Endothelial cell (in vitro differentiated cells): ENCODE measurements at places on chromosomes 6 and 20. TPM values are rescaled to one million over a fixed set of nuclear protein-coding genes. Genes with fewer than 3 reads are reported as not detected.

- peak overlapping the region; percentile 56 for H3K4me3 ChIP-seq
- no peak overlapping the region for H3K27ac ChIP-seq
Observed at GRCh38 chr6:160051390-160051789, 70.2 kb upstream of the SLC22A1 start.

GRCh38 chr20:40532103-40532502 is 156.9 kb downstream of the MAFB start:
- peak; percentile 15 for DNase-seq
- H3K36me3 ChIP-seq = peaks cover 5% of the 10 kb centered on the region
- H3K27ac ChIP-seq = no peak overlapping the region
- no peaks in the 10 kb centered on the region for H3K4me1 ChIP-seq
- peaks cover 3% of the 10 kb centered on the region for H3K27me3 ChIP-seq
- H3K4me3 ChIP-seq = no peak overlapping the region

DNA sequence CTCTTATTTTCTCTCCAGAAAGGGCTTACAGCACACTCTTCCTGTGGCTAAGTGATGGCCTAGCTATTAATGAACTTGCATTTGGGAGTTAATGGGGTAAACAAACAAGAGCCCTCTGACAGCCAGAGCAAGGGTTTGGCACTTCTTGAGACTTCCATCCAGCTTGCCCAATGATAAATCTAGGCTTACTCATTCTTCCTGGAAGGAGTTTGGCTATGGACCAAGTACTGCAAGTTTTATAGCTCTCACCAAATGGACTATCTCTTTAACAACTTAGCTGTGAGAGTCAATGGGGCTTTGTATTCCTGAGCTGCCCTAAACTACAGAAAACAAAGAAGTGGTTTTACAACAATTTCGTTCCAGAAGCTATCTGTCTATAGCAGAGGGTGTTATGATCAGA is 16.7 kb upstream of the PI3 start:
- DNase-seq = no peak
- peaks cover 4% of the 10 kb centered on the region for H3K36me3 ChIP-seq
- no peak overlapping the region for H3K4me3 ChIP-seq
- no peaks in the 10 kb centered on the region for H3K4me1 ChIP-seq
- peaks cover 1% of the 10 kb centered on the region for H3K27me3 ChIP-seq

GRCh38 chr6:133681891-133682290 is 207.0 kb upstream of the TCF21 start:
- H3K36me3 ChIP-seq = no peaks in the 10 kb centered on the region
- H3K4me3 ChIP-seq = no peak overlapping the region
- DNase-seq = no peak
- H3K4me1 ChIP-seq = no peaks in the 10 kb centered on the region
- H3K27ac ChIP-seq = no peak overlapping the region

DNA sequence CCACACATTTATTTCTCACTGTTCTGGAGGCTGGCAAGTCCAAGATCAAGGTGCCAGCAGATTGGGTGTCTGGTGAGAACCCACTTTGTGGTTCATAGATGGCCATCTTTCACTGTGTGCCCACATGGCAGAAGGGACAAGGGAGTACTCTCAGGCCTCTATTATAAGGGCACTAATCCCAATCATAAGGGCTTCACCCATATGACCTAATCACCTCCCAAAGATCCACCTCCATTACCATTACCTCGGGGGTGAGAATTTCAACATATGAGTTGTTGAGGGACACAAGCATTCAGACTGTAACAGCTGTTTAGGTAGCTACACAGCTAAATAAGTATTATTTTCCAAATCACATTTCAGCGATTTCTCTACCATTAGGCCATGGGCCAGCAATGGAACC is 2.5 kb upstream of the PRND start:
- DNase-seq = no peak
- H3K27me3 ChIP-seq = peaks cover 7% of the 10 kb centered on the region
- peak overlapping the region; percentile 98 for H3K27ac ChIP-seq

GRCh38 chr6:144675231-144675861 is 390.2 kb downstream of the UTRN start:
- H3K4me1 ChIP-seq = no peaks in the 10 kb centered on the region
- no peaks in the 10 kb centered on the region for H3K27me3 ChIP-seq
- H3K36me3 ChIP-seq = peaks cover 4% of the 10 kb centered on the region
- DNase-seq = no peak
- H3K4me3 ChIP-seq = no peak overlapping the region
- no peak overlapping the region for H3K27ac ChIP-seq

DNA sequence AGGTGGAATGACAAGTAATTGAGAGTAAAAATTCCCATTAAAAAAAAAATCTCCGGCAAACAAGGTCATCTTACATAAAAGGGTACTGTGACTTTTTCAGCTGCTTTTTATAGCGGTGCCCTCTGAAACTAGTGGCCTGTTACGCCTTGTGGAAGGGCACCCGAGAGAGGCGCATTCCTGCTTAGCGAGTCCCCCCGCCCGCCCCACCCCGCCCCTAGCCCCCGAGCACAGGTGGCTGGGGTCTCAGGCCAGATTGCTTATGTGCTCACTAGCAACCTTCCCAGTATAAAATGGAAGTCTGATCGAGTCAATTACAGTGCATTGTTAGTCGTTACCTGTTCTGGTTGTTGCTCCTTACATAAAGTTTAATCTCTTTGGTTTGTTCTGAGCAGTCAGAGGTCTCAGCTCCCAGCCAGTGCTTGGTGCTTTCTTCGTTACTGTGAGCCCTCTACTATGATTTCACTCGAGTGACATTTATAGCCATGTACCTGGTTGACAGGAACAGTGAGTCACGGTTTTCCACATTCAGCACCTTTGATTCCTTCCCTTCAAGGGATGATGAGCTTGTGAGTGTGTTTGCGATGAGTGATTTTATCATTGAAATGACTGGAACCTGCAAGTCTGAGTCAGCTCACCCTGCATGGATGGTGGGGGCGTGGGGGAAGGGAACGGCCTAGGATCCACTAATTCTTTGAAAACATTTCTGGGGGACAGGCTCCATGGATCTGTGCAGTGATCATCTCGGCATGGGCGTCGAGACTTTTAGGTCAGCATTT is 47.6 kb downstream of the ZDHHC14 start:
- H3K36me3 ChIP-seq = peaks cover 5% of the 10 kb centered on the region
- peaks cover 9% of the 10 kb centered on the region for H3K27me3 ChIP-seq
- no peak overlapping the region for H3K27ac ChIP-seq

- H3K27me3 ChIP-seq = peaks cover 4% of the 10 kb centered on the region
- no peak for DNase-seq
- H3K27ac ChIP-seq = no peak overlapping the region
- H3K4me1 ChIP-seq = no peaks in the 10 kb centered on the region
- H3K36me3 ChIP-seq = no peaks in the 10 kb centered on the region
Observed at GRCh38 chr6:133835901-133836300, 53.0 kb upstream of the TCF21 start.

DNA sequence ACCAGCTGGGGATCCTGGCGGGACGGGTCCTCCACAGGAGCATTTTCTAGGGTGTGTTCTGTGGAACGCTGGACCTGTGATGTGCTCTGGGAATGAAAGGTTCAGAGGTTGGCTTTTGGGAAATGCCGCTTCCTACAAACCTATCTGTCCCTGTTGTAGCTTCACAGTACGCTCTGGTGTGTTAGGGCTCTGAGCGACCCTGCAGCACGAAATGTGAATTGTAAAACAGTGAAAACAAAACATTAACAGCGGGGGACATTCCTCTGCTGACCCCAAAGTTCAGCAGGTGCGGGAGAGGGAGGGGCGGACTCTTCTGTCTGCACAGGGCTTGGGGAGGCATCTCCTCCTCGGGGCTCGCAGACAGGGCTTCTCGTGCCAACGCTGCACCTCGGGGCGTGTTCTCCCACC is 155.9 kb downstream of the NRN1 start:
- no peak for DNase-seq
- H3K27ac ChIP-seq = no peak overlapping the region
- peak overlapping the region; percentile 90 for H3K4me3 ChIP-seq
- H3K27me3 ChIP-seq = peaks cover 1% of the 10 kb centered on the region

DNA sequence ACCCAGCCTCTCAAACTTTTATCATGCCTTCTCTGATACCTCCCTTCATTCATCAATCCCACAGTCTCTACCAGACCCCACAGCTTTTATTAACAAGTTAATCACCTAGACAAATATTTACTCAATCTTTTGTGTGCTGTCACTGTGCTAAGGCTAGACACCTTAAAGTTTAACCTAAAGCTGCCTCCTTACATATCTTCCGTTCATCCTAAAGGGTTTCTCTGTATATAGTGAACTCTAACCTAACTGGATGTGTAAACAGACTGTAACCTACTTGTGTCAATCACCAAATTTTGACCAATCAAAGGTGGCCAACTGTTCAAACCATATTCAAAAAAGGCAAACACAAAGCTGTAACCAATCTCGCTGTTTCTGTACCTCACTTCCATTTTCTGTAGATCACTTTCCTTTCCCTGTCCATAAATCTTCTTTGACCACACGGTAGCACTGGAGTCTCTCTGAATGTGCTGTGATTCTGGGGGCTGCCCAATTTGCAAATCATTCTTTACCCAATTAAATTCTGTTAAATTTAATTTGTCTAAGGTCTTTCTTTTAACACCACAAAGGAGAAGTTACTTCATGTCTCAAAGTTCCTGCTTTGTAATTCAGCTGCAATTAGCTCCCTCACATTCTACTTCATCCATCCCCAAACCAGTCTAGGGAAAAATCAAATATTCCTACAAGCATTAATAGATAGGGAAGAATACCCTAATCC is 72.5 kb downstream of the ARHGAP18 start:
- no peaks in the 10 kb centered on the region for H3K27me3 ChIP-seq
- peaks cover 70% of the 10 kb centered on the region for H3K36me3 ChIP-seq
- H3K4me1 ChIP-seq = peaks cover 60% of the 10 kb centered on the region
- peak overlapping the region; percentile 98 for H3K27ac ChIP-seq
- DNase-seq = no peak
- H3K4me3 ChIP-seq = peak overlapping the region; percentile 48

- no peak for DNase-seq
- H3K36me3 ChIP-seq = no peaks in the 10 kb centered on the region
- H3K27me3 ChIP-seq = no peaks in the 10 kb centered on the region
- H3K27ac ChIP-seq = no peak overlapping the region
- no peak overlapping the region for H3K4me3 ChIP-seq
Observed at GRCh38 chr6:121549736-121550135, 114.3 kb downstream of the GJA1 start.

GRCh38 chr6:138724015-138724414 is 49.6 kb upstream of the CCDC28A start:
- no peak overlapping the region for H3K4me3 ChIP-seq
- H3K36me3 ChIP-seq = no peaks in the 10 kb centered on the region
- H3K27me3 ChIP-seq = no peaks in the 10 kb centered on the region
- peaks cover 7% of the 10 kb centered on the region for H3K4me1 ChIP-seq

DNA sequence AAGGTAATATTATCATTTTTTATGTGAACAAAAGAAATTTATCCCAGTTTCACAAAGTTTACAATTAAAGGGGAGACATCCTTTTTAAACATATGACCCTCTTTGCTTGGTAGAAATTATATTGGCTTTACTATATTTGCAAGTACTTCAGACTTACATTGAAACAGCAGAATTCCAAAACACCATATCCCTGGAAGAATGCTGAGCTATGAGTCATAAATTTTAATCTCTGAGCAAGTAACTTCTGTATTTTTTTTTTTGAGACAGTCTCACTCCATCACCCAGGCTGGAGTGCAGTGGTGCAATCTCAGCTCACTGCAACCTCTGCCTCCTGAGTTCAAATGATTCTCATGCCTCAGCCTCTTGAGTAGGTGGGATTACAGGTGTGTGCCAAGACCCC is 240.4 kb downstream of the TBC1D32 start:
- no peak overlapping the region for H3K27ac ChIP-seq
- no peaks in the 10 kb centered on the region for H3K4me1 ChIP-seq
- no peaks in the 10 kb centered on the region for H3K36me3 ChIP-seq
- H3K27me3 ChIP-seq = no peaks in the 10 kb centered on the region
- DNase-seq = no peak

GRCh38 chr6:127967708-127968107 is 66.8 kb upstream of the THEMIS start:
- H3K27me3 ChIP-seq = no peaks in the 10 kb centered on the region
- peaks cover 2% of the 10 kb centered on the region for H3K4me1 ChIP-seq

DNA sequence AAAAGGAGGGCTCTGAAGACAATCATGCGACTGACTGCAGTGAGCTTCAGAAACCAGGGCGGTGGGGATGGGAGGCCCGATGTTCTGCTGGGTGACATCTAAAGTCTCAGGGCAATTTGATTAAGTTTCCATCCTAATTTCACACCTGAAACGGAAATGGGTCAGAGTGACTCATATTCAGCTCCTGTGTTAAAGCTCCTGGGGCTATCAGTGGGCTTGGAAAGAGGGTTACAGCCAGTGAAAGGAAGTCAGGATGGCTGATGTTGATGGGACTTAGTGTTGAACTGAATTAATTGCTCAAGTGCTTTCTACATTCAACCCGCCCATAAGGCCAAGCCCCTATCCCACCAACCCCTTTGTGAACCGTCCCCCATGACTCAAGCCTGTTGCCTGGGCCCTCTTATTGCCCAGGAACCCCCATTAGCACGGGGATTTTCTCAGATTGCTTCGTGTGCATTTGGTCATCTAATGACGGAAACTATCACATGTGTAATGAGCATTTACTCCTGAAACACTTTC is 47.1 kb upstream of the TBC1D7 start:
- no peak overlapping the region for H3K27ac ChIP-seq
- H3K4me1 ChIP-seq = peaks cover 54% of the 10 kb centered on the region
- peaks cover 38% of the 10 kb centered on the region for H3K36me3 ChIP-seq
- H3K4me3 ChIP-seq = peak overlapping the region; percentile 56

GRCh38 chr6:107636486-107636885 is 146.6 kb downstream of the SOBP start:
- no peak overlapping the region for H3K27ac ChIP-seq
- H3K4me3 ChIP-seq = no peak overlapping the region
- DNase-seq = no peak

GRCh38 chr6:135318738-135319469 is 137.8 kb downstream of the MYB start:
- H3K27me3 ChIP-seq = peaks cover 4% of the 10 kb centered on the region
- no peaks in the 10 kb centered on the region for H3K36me3 ChIP-seq
- H3K4me3 ChIP-seq = no peak overlapping the region
- H3K27ac ChIP-seq = no peak overlapping the region
- peaks cover 39% of the 10 kb centered on the region for H3K4me1 ChIP-seq

- H3K27ac ChIP-seq = no peak overlapping the region
- H3K4me1 ChIP-seq = peaks cover 12% of the 10 kb centered on the region
- H3K4me3 ChIP-seq = no peak overlapping the region
- H3K36me3 ChIP-seq = peaks cover 20% of the 10 kb centered on the region
- DNase-seq = peak; percentile 38
Observed at GRCh38 chr6:26420688-26421171, 18.7 kb downstream of the BTN3A1 start.

- no peak for DNase-seq
- no peak overlapping the region for H3K27ac ChIP-seq
- no peak overlapping the region for H3K4me3 ChIP-seq
- no peaks in the 10 kb centered on the region for H3K27me3 ChIP-seq
- peaks cover 3% of the 10 kb centered on the region for H3K4me1 ChIP-seq
Observed at GRCh38 chr6:75550544-75551167, 51.0 kb upstream of the SENP6 start.

Gene BPIFB2
- total RNA-seq = not detected

Gene PIGT
- 68.6 TPM for total RNA-seq

Gene KCNK17
- 180 TPM for total RNA-seq

Gene SSTR4
- total RNA-seq = not detected

Gene TINAG
- not detected for total RNA-seq

Gene TFAP2A
- 0.31 TPM for total RNA-seq

Gene PTP4A1
- 58.6 TPM for total RNA-seq

Gene CST7
- total RNA-seq = not detected

Gene EDN3
- total RNA-seq = not detected

Gene HRH3
- not detected for total RNA-seq

Gene LYRM2
- 16.0 TPM for total RNA-seq

Gene SNPH
- total RNA-seq = 8.4 TPM

Gene PRSS35
- 1.3 TPM for total RNA-seq

Gene GSTA3
- not detected for total RNA-seq

Gene ADAM33
- 0.23 TPM for total RNA-seq

Gene EEF1A1
- total RNA-seq = 13,000 TPM
